ENCODE measurements at places on chromosomes 1 and 21.

DNA sequence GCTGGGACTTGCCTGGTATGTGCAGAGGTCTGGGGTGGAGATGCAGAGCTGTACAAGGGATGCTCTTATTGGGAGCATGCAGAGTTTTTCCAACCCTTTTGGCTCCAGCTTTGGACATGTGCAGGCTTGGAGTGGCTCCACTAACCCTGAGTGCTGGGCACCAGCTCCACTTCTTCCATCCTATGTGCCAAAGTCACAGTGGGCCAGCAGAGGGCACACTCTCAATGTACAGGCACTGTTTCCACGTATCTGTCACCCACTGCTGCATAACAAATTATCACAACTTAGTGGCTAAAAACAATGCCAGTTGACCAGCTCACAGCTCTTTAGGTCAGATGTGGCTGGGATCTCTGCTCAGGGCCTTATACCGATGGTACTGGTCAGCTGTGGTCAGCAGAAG, 631.8 kb downstream of the AJAP1 start:
- no peak for DNase-seq

- DNase-seq, result no peak
These were observed 2.3 kb upstream of the BCAN start for GRCh38 chr1:156639601-156640101.

DNA sequence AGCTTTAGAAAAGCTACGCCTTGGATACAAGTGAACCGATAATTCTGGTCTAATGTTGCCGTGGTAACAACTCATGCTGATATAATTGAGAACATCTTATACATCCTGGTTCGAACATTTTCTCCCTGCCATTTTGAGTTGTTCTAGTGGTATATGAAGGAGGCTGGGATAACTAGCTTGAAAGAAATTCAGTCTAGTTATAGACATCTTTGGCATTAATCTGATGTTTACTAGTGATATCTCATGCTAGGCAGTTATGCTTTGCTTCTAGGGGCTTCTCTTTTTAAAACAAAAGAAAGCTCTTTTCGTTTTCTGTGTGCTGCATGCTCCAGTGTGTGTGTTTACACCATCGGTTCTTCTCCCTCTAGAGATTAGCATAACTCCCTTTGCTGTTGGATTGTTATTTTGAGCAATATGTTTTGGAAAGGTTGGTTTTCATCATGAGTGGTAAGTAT, 20.5 kb downstream of the PRKACB start:
- DNase-seq, result no peak

DNA sequence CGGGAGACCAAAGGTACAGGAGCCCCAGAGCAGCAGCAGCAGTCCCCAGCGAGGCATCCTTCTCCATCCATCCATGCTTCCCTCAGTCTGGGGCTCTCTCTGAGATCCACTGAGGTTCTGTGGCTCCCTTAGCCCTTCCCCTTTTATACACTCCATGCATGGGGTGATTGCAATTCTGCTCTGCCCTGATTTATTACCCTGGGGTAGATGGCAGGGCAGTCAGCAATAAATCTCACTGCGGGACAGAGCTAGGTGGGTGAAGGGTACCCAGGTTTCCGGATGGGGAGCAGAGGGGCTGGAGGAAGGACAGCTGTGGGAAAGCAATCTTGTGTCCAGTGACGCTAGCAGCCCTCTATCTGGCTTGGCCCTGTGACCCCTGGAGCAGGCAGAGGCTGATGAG, at the start of gene REN:
TSS of gene REN (minus strand) at position 119 of the 400 bp plus-strand sequence. CDS start at position 75, 44 bp downstream.
- DNase-seq, result no peak

- DNase-seq, result no peak
These were observed at the start of gene CLCA2 for GRCh38 chr1:86423873-86424272. CLCA2 (plus strand) TSS chr1:86424171; CDS start chr1:86424248, 77 bp downstream.

DNA sequence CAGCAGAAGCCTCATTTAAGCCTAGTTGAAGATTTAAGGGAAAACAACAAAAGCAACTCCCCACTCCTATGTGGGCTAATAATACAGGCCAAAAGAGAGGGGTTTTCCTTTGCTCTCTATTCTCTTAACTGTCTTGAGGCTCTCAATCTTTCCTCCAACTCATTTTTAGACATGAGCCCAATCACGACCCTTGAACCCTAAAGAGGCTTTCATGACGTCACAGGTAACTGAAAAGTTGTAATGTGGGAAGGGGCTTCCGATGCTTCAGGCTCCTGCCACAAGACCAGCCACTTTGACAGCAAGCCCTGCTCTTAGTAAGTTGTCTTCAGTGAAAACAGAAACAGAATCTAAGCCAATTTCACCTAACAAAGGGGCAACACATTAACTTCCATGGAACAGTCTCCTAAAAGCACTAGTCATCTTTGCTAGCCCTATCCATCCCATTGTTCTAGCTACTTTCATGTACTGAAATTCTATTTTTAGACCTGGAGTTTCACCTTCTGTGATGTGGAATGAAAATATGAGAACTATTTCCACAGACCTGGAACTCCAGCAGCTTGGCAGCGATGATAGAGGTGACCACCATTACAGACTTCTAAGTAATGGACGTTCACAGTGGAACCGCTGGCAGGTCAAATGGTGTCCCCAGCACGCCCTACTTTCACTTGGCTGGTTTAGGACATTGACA, 36.3 kb downstream of the GPR161 start:
- DNase-seq, result no peak

DNA sequence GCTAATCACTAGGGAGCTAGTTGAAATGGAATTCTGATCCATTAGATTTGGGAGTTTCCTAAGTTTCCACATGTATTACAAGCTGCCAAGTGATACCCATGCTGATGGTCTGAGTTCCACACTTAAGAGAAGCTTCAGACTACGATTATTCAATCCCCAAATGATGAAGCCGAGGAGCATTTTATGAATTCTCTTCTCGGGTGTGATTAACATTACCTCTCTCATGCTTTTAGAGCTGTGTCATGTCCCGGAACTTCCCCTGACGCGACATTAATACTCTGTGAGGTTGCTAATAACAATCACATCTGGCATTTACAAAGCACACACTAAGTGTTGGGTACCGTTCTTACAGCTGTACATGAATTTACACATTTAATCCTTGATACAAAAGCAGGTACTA, 63.0 kb downstream of the KCNJ15 start:
- no peak for DNase-seq

DNA sequence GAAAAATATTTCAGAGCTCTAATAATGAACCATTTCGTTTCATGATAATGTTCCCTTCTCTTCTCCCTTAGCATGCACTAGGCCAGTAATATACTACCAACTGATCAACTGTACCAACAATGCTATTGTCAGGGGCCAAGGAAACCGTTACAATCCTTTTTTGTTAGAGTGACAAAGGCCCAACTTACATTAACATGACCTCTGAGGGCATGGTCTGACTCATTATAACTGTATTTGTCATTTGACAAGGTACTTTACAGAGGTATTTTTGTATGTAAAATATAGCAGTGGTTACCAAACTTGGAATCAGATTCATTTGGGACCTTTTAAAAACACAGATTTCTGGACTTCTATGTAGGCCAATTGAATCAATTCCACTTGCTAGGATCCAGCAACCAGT, 102.6 kb upstream of the RRP15 start:
- DNase-seq, result no peak

DNA sequence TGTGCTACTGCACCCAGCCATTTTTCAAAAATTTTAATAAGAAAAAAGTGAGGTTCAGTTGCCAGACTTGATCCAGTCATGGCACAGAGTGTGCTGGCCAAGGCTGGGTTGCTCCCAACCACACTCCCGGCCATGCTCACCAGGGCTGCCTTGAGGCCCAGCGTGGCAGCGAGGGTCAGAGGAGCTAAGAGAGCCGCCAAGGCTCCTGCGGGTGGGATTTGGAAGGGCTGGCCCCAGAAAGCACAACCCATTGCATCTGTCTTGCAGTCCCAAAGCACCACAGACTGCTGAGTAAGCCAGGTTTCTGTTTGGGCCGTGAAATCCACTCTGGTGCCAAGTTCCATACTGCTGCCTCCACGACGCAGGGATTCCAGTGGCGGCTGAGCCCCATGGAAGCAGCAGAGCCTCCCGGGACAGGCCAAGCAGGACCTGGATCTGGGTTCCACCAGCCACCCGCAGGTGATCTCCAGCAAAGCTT, 22.6 kb downstream of the ZBTB17 start:
- DNase-seq, result no peak

GRCh38 chr1:214920337-214920736, 162.2 kb upstream of the KCNK2 start:
- DNase-seq, result no peak

- DNase-seq, result no peak
These were observed 106.3 kb downstream of the BEND5 start for GRCh38 chr1:48670234-48671020.

DNA sequence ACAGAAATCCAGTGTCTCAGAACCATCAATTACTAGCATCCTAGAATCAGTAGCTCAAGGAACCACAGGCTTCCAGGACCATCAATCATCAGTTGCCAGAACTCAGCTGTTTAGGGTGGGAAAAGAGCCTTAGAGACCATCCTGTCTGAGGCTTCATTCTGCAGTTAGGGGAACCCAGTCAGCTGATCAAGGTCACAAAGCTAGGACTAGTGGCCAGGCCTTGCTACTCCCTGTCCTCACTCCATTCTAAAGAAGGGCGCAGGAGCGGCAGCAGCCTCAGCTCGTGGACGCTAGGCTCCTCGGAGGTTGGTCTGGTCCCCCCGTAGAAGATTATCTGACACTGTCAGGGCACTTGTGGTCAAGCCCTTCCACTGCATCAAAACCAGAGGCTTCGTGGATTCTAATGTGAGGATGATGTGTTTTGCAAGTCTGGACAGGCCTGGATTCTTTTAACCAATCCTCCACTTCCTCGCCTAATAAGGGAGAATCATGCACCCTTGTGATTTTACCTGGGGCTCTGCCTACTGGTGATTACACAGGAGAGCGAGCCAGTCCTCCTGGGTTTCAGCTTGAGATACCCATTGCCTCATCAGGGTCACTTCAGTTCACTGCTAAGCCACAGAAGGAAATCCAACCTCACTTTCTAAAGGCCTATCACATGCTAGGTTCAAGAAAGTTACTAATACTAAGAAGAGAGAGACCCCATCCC, 41.7 kb upstream of the IFFO2 start:
- DNase-seq, result no peak

DNA sequence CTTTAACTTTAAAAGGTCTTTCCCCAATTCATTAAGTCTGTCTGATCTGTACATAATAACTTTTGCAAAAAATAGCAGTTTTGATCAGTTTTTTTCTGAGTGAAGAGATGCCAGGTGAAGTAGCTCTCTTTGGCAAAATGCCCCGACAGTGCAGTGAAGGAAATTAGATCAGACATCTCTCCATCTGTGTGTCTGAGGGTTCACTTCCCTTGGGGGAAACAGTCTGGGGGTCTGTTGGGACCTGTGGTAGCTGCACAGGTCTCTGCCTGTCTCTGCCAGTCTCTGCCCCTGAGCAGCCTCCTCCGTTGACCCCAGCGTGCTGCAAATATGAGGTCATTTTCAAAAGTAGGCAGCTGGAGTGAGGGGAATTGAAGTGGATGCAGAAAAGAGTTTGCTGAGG, 54.5 kb downstream of the TBCE start:
- no peak for DNase-seq

All from central memory CD4-positive, alpha-beta T cell (primary cell).